ENCODE measurements at places on chromosomes 4 and X.

GRCh38 chr4:24248674-24249630, 335.4 kb downstream of the DHX15 start:
- DNase-seq, result no peak

DNA sequence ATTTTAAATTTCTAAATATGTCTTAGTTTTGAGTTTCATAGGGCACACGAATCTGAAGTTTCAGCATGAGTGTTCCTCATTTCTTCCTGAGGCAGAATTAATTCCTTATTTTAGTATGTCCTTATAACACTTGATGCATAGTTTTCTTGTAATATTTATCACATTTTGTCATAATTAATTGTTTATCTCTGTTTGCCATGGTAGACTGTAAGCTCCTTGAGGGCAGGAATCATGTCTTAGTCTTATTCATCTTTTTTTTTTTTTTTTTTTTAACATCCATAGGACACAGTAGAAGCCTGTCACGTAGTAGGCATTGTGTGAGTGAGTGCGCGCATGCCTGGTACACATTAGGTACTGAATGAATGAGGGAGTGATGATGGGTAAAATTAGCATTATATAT, 131.7 kb downstream of the STAG2 start:
- no peak for DNase-seq

DNA sequence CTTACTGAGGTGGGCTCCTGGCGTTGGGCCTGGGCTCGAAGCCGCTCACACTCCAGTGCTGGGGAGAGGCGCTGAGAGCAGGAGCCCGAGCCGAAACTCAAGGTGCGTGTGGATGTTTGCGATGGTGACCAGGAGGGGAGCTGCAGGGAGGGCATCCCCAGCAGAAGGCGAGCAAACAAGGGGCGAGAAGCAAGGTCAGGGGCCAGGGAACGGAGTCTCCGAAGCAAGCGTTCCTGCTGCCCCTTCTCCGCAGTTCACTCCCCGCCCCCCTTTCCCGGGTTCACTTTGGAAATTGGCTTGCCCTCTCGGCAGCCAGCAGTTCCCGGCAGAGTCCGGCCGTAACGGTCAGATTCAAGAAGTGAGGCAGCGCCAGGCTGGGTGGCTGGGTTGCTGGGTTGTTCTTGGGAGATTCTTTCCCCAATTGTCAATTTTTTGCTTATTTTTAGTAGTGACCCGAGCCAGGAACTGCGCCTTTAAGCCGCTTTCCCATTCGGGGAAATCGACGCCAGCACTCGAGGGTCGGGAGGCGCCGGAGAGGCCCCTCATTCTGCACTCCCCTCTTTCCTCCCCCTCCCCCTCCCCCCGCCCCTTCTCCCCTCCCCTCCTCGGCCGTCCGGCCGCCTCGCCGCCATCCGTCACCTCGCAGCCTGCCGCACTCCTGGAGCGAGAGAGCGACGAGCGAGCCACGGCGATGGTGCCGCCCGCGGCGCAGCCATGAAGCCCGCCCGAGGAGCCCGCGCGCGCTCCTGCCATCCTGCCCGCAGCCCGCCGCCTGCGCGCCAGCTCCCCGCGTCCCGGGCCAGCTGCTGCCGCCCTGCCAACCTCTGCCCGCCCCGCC, at the start of gene FRMPD3:
Gene FRMPD3 (plus strand): TSS at position 655 of the 838 bp plus-strand sequence. CDS start 76,937 bp downstream, outside the sequence.
- DNase-seq, result no peak

- no peak for DNase-seq
These were observed 495.2 kb downstream of the INPP4B start for GRCh38 chr4:142350871-142351270.

- DNase-seq, result no peak
These were observed 245.0 kb upstream of the GEMIN8 start for GRCh38 chrX:14274691-14275090.

- DNase-seq, result no peak
These were observed 25.7 kb downstream of the SH3RF1 start for GRCh38 chr4:169245061-169245460.

Measured in stimulated activated CD4-positive, alpha-beta T cell treated with anti-CD3 and anti-CD28 coated beads, TNF-alpha, amount 100 ng/mL, for 48 hours (primary cell).